H7 (cell line): ENCODE measurements at places on chromosomes 4 and X.

GRCh38 chr4:82559735-82560120 is 2.1 kb downstream of the TMEM150C start:
- no peak for DNase-seq

- DNase-seq, result no peak
Observed at GRCh38 chr4:153522802-153523094, 56.6 kb downstream of the TMEM131L start.

DNA sequence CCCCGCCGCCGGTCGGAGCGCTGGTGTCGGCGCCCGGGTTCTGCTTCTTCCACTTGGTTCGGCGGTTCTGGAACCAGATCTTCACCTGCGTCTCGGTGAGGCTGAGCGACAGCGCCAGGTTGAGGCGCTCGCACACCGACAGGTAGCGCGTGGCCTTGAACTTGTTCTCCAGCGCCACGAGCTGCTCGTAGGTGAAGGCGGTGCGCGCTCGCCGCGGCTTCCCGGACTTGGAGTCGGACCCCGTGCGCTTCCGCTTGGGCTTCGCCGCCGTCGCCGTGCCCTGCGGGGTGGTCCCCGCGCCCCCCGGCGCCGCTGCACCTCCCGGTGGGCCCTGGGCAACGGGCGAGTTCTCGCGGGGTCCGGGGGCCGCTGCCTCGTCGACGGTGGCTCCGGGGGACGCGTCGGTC is 3.1 kb downstream of the NKX1-1 start:
- DNase-seq, result peak; percentile 85

DNA sequence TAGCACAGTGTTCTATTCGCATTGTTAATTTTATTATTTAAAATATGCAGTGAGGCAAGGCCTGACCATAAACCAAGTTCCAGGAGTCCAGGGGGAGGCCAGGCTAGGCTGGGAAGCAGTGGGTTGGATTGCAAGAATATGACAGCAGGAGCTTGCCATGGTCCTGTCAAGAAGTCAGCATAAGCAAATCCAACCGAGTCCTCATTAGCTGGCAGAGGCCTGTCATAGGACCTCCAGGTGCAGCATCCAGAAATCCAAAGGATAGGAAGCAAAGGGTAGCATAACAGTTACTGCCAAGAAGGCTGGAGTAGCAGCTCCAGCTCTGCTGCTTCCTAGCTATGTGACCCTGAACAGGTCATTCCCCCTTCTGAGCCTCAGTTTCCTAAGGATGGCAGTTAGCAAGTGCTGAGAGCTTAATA is 13.4 kb downstream of the PJA1 start:
- DNase-seq, result no peak

DNA sequence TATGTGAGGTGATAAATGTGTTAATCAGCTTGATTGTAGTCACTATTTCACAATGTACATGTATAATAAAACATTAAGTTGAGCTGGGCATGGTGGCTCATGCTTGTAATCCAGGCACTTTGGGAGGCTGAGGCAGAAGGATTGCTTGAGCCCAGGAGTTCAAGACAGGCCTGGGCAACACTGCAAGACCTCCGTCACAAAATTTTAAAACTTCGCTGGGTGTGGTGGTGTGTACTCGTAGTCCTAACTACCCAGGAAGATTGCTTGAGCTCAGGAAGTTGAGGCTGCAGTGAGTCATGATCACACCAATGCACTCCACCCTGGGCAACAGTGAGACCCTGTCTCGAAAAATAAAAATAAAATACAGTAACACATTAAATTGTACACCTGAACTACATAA is 20.1 kb downstream of the LYAR start:
- DNase-seq, result no peak

DNA sequence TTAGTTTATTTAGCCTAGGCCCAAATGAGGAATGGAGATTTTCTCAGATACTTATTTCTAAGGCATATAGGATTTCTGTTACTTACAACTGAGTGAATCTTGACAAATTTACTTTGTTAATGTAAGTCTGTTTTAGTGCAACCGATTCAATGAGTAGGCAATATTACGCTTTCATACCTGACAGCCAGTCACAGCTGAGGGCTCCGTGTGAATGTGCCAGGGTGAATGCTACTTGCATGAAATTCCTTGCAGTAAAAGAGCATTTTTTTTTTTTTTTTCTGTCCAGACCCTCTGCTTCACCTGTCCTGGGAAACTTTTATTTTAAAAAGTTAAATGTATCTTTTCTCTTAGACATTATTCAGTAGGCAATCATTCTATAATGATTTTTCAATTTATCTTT is 1100.0 kb downstream of the FAT4 start:
- no peak for DNase-seq

- no peak for DNase-seq
Observed at GRCh38 chr4:188347339-188347738, 208.1 kb downstream of the TRIML1 start.

DNA sequence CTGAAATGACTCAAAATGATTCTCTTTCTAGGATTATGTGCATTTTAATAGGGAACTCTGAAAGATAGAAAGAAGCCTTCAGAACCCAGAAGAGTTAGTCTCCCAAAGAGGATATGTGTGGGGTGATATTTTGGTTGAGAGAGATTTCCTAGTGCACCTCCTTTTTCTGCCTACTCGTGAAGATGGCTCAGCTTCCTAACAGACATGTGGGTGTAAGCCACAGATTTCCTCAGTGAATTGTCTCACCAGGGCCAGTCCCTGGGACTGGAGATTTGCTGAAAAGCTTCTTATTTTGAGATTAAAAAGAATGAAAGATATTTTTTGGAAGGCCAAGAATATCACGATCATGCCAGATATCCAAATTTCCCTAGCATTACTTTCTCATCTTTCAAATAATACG is 42.8 kb downstream of the MAGEB17 start:
- DNase-seq, result no peak

DNA sequence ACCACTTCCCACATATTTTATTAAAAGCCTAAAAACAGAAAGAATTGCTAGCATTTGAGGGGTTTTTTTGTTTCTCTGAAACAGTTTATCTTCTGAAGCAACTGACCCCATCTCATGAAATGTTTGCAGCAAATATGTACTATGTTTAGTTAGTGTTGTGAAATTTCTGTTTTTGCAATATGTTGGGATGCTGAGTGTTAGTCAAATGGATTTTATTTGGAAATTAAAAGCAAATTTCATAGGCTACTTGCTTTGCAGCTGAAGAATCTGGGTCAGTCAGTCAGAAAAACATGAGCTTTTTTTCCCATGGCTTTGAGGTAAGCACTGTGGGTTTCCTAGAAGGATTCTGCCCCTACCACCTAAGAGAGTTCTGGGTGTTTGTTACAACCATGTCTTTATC is 184.9 kb upstream of the DKK2 start:
- no peak for DNase-seq

- DNase-seq, result no peak
Observed at GRCh38 chr4:137768881-137769280, 236.6 kb upstream of the PCDH18 start.
